ENCODE measurements at places on chromosomes 6 and 20.

DNA sequence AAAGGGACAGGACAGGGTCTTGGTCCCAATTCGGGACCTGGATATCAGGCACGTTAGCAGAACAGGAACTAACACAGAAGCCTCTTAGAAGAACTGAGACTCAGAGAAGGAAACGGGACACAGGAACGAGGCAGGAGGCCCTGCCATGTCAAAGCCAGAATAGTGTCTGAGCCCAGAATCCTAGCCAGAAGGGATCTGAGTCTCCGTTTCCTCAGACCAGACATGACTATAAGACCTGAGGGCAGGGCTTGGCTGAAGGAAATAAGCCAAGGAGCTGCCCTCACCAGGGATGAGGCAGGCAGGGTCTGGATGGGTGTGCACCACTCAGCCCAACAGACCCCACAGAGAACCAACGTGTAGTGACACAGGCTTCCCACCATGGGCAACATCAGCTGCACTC lies 40.3 kb downstream of the TRERF1 start:
- DNase-seq: peak; percentile 49

- DNase-seq: peak; percentile 97
These were observed 118.4 kb upstream of the SGK1 start for GRCh38 chr6:134436281-134436815.

- no peak for DNase-seq
These were observed 1090.0 kb downstream of the EPHA7 start for GRCh38 chr6:92329208-92329847.

- DNase-seq: no peak
These were observed 13.0 kb upstream of the MRPS10 start for GRCh38 chr6:42230345-42231321.

- DNase-seq: no peak
These were observed 20.7 kb upstream of the TLDC2 start for GRCh38 chr20:36855241-36855657.

DNA sequence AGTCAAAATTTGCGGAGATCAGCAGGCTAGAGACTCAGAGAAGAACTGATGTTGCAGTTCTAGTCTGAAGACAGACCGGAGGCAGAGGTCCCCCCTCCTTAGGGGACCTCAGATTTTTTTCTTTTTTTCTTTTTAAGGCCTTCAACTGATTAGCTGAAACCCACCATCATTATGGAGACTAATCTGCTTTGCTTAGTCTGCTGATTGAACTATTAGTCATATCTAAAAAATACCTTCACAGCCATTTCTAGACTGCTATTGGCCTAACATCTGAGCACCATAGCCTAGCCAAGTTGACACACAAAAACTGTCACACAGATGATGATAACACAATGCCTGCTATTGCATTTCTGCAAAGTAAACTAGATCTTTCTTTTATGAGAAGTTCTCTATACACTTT lies 141.1 kb upstream of the TNFAIP3 start:
- DNase-seq: no peak

GRCh38 chr6:110355022-110355421 lies 3.1 kb downstream of the METTL24 start:
- DNase-seq: no peak

GRCh38 chr6:108644252-108644651 lies 83.5 kb downstream of the FOXO3 start:
- no peak for DNase-seq

GRCh38 chr6:109292420-109292819 lies 89.8 kb downstream of the CD164 start:
- DNase-seq: no peak

DNA sequence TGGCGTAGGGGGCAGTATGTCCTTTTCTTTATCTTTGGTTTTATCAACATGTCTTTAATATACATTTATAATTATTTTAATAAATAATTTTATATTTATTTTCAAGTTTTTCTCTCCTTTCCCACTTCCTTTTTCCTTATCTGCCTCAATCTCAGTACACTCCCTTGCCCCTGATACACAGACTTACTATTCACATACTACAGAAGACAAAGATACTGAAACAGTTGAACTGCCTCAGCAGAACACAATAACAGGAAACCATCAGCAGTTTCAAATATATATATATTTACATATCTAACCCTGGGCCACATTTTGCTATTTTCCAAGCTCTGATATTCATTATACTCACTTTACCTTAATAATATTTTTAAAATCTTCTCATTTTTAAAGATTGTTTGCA lies 19.8 kb downstream of the IBTK start:
- no peak for DNase-seq

- no peak for DNase-seq
These were observed 97.6 kb downstream of the ELOVL5 start for GRCh38 chr6:53251033-53251672.

- DNase-seq: no peak
These were observed 45.2 kb downstream of the PLAGL2 start for GRCh38 chr20:32162351-32162750.

DNA sequence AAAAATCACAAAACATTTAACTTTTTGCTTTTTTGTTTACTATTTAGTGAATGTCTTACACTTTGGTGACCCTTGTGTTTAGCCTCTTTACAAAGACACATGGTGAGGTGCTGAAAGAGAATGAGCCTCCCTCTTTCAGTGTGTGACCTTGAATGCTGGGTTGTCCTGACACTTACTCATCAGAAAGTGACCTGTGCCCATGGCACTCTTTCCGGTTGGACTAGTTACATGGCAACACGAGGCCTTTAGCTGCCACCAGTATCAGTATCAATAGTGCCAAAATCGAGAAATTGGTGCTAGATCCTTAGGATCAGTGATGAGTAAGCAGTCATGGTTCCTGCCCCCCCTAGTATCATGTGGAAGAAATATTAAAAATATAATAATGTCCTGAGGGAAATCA lies 1.7 kb upstream of the RPL7L1 start:
- no peak for DNase-seq

- DNase-seq: no peak
These were observed 240.5 kb downstream of the ERMARD start for GRCh38 chr6:169991913-169992312.

DNA sequence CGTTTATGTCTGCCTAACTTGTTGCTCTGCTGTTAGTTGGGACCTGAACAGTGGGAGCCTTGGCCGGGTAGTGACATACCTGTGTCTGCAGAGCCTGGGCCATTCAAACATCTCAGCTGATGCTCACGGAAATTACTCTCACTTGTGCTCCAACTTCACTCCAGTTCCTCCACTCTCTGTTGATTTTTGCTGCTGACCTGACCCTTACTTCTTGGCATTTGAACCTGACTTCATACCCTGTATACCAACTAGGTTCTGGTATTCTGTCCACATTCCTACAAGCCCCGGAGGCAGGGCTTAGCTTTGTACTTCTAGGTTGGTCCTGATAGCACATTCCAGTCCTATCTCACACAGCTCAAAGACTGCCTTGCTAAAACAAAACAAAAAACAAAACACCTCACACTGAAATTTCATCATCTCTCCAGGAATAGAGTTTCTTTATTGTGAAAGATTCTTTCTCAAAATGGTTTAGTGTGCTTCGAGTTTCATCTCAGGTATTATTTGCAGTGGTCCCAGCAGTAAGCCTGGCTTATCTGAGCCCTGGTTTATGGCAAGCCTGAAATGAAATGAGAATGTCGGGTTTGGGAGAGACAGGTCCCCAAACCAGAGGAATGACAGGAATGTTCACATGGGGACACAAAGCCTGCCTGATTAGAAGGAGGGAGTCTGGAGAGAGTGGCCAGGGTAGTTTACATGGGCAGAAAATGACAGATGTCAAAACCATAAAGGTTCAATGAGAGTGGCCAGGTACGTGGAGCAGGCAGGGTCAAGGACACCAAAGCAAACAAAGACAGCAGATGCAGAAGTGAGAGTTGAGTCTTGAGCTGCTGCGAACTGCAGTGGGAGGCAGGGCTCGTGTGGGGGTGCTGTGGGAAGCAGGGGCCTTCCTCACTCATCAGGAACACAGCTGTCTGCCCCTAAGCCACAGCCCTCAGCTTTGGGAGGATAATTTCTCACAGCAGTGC lies 174.2 kb upstream of the HDAC2 start:
- no peak for DNase-seq

- no peak for DNase-seq
These were observed 129.0 kb downstream of the SOX4 start for GRCh38 chr6:21722510-21722909.

DNA sequence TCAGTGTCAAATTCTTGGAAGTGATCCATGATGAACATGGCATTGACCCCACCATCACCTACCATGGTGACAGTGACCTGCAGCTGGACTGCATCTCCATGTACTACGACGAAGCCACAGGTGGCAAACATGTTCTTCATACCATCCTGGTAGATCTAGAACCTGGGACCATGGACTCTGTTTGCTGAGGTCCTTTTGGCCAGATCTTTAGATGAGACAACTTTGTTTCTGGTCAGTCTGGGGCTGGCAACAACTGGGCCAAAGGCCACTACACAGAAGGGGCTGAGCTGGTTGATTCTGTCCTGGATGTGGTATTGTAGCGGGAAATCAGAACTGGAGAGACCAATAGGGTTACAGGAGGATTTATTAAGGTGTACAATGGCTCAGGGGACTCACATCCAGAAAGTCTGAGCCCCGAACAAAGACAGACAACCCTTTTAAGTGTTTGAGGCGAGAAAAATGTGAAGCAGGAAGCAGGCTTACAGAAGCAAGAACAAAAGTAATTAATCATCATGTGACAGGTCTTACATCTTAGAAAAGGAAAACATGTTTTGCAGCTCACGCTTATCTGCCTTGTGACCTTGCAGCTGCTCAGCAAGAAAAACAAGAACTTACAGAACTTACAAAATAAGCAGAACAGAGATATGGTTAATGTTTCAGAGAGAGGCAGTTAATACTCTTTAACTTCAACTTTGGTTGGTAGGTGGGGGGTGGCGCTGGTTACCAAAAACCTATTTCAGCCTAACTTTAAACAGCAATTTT lies 58.8 kb upstream of the MOCS1 start:
- no peak for DNase-seq

DNA sequence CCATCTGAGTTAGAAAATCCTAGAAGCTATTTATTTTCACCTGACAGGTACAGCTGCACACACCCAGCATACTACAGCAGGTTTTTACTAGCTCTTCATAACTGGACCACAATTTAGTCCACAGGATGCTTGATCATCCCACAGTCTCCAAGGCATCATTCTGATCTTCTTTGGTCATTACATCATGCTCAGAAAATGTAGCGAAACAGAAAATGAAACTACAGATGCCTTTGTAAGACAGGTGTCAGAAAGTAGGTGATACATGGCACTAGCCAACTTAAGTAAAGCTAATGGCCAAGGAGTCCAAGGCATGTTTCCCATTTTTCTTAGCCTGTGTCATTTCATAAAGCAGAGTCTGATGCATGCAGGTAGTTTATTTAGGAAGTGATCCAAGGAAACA lies 102.3 kb downstream of the HTR1B start:
- DNase-seq: no peak

DNA sequence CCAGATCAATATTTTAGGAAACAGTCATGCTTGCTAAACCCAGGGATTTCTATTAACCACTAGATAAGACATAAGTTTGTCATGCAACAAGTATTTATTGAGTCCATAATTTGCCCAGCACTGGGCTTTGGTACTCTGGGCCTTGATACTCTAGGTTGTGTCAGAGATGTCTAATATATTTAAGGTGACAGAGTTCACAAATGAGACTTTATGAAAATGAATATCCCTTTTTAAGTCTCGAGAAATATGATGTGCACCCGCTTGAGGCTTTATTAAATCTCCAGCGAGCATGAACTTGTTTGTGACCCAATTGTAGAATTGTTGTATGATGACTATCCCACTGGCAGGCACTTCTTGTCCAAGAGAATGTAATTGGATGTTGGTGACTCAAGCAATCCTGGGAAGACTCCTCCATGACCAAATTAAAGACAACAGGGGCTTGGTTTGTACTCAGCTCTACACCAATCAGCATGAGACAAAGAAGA lies 109.2 kb downstream of the ESR1 start:
- no peak for DNase-seq

DNA sequence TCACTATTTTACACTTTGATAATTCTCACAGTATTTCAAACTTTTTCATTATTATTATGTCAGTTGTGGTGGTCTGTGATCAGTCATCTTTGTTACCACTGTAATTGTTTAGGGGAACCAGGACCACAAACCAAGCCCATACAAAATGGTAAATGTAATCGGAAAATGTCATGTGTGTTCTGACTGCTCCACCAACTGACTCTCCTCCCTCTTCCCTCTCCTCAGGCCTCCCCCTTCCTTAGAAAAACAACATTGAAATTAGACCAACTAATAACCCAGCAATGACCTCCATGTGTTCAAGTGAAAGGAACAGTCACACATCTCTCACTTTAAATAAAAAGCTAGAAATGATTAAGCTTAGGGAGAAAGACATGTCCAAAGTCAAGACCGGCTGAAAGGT lies 63.8 kb downstream of the GMDS start:
- DNase-seq: no peak

- peak; percentile 80 for DNase-seq
These were observed 35.1 kb upstream of the FAM83C start for GRCh38 chr20:35327074-35327976.

DNA sequence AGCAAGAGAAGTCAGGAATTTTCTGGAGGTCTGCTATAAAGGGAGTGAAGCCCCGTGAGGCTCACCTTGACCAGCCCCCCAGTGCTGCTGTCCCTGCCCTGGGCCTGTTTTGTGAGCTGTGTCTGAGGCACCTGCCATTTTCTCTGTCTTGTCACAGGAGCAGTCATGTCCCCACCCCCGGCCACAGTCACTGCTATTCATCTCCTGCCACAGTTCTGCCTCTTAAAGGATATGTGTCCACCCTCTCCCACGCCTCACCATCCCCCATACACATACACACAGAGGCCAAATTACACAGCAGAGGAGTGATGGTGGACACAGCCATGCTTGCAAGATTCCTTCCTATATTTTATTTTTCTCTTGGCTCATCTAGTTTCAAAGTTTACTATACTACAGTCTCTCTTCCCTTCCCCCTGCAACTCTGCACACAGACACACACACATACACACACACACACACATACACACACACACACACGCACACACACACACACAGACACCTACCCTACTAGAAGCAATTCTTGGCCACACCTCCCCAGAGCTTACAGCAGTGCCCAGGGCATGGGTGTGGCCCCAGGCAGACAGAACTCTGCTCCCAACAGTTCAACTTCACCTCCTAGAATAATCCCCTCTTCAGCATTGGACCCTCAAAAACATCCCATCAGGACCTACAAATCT lies 68.7 kb upstream of the TAB2 start:
- peak; percentile 64 for DNase-seq

DNA sequence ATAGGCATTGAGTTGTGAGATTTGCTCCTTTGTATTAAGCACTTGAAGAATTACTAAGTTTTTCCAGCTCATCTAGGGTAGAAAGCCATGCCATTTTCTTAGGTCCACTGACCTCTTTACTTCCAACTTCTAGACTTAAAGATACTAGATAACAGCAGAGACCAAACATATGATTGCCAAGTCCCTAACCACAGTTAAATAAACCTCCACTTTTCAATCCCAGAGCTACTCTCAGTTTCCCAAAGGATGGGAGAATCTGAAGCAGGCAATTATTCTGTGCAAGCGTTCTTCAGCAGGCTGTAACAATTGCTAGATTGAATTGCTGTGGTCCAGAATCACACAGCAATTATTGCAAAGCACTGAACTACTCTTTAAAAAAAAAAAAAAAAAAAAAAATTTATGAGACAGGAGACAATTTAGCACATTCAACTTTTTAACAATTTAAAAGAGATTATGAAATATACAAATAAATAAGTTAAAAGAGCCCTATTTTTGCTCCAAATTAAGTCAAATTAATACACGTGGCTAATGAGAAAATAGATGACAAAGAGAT lies 104.0 kb upstream of the PRSS16 start:
- no peak for DNase-seq

GRCh38 chr6:105608711-105609374 lies 206.0 kb upstream of the PREP start:
- no peak for DNase-seq

Measured in suppressor macrophage treated with lipopolysaccharide for 4 hours (primary cell).